ENCODE measurements at places on chromosomes 13 and 19.
A peak's percentile ranks its signal among the peaks of the same experiment; 100 is the strongest.

DNA sequence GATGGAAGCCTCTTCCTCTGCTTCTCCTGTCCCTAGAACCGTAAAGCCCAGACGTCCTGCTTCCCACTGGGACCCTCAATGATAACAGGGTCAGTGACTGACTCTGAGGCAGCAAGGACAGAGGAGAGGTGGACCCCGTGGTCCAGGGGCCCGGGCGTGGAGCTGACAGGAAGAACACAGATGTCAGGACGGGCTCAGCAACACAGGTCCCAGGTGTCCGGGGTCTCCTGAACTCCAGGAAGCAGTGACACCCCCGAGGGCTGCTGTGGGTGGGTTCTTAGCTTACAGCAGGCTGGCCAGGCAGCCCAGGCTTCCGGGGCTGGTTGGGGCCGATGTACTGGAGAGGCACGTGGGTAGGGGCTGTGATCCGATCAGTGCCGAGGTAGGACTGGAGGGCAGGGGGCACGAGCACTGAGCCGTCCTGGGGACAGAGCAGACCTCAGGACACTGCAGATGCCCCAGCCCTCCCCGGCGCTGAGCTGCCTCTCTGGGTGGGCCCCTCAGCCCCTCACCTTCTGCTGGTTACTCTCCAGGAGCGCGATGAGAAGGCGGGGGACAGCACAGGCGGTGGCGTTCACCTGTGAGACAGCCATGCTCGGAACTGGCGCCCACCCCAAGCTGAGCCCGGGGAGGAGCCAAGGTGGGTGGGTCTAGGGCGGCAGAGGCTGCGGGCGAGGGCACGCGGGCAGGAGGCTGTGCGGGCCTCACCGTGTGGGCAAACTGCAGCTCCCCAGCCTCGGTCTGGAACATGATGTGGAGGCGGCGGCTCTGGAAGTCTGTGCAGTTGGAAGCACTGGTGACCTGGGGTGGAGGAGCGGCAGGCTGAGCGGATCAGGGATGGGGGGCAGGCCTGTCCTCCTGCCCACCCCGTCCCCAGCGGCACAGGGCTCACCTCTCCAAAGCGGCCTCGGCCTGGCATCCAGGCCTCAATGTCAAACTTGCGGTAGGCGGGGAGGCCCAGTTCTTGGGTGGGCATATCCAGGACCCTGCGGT is 3.6 kb upstream of the CCER2 start:
- DNase-seq = no peak

DNA sequence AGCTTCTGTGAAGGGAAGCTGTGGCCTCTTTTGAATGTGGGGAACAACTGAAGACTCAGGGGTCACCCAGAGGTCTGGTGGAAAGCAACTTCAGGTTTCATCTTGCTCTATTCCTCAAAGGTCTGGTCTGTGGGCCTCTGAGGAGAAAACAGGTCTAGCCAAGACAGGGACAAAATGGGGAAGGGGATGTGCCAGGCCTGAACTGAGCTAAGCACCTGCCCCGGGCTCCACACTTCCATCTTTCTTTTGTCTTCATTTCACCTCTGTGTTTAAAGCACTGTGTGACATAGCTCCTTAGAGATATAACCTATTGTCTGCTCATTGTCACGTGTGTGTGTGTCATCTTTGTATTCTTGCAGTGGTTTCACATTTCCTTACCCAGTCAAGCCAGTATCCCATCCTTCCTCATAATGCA is 19.9 kb upstream of the GDF15 start:
- peak; percentile 17 for DNase-seq

DNA sequence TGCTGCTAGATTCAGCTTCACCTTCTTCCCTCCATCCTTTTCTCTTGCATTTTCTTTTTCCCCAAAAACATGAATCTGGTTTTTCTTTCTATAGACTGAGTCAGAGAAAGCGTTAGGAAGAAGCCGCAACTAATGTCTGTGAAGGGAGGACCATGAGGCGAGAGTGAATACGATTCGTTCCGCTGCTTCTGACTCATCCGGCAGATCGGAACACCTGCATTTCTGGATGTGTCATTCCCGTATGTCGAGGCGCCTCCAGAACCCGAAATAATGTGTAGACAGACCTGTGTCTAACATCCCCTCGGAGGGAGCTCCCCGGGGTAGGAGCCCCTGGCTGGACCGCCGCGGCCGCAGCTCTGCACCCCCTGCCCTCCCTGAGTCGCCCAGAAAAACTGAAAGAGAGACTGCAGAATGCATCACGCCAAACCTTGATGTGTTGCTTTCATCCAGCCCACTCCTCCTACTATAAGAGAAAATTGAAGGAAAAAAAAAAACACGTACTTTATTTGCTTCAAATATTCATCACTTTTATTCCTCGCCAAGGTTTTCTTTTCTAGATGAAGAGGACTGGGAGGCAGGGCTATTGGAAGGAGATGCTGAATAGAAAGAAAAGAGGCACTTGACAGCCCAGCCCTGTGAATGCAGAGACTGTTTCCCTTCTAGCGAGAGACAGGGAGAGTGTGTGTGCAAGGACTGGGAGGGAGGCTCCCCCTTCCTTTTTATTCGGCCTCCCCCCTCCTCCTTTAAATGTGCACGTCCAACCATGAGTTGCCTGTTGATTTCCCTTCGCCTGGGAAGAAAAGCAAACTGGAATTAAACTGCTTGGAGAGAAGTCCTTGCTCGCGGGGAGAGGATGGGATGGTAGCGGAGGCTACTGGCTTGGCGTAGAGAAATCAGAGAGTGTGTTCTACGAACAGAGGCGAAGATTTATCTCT is 616 bp upstream of the PCDH17 start:
- DNase-seq = peak; percentile 65

DNA sequence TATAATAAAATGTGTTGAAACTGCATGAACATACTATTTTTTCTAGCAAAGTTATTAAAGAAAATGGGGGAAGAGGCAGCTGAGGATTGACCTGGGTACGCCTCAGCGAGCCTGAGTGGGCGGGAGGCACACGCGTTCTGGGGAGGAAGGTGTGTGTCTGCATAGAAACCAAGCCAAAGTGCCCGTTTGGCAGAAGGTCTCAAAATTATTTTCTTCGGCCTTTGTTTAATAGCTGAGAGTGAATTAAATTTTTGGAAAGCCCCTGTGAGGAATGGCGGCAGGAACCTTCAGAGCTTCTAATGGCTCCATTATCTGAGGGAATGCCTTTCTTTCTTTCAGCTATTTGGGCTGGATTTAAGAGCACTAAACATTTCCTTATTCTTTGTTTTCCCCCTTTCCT is 5.2 kb downstream of the ZIC2 start:
- peak; percentile 78 for DNase-seq

DNA sequence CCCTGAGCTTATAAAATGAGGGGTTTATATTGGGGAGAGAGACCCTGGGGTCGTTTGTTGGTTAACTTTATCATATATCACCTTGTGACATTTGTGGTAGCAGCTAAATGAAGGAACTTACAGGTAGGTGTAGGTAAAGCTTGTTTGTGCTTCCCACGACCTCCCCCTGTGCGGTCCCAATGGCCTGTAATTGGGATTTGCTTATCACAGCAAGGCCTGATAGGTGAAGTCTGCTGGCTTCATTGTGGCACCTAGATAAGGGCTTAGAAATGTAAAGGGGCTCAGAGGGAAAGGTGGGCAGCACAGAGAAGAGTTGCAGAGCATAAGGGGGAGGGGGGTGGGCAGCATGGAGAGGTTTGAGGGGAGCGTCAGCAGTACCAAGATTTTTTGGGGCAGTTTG is 35.5 kb upstream of the MLNR start:
- no peak for DNase-seq

DNA sequence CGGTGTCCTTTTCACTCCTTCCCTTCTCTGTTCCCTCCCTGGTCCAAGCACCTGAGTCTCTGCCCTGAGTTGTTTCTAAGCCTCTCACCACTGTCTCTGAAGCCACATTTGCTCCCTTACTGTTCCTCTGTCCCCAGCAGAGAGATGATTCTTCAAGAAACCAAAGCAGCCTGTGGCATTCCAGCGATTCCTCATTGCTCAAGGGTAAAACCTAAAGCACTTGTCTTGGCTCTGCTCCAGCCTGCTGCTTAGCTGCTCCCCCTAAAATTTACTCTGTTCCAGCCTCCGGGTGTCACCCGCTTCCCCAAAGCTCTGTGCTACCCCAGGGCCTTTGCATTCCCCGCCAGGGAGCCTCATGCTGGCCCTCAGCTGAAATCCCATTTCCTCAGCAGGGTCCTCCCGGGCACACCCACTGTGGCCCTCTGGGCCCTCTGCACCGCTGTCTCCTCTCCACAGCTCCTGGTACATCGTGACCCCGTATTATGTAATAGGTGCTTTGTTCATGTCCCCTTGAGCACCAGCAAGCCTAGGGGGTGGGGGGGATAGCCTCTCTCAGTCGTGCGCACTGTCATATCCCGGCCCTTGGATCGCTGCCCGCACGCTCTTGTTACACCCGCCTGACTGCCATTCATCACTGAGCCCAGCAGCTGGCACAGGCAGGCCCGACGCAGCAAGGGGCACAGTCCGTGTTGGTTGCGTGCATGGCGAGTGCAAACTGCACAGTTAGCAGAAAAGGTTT is 15.8 kb downstream of the TECR start:
- no peak for DNase-seq

DNA sequence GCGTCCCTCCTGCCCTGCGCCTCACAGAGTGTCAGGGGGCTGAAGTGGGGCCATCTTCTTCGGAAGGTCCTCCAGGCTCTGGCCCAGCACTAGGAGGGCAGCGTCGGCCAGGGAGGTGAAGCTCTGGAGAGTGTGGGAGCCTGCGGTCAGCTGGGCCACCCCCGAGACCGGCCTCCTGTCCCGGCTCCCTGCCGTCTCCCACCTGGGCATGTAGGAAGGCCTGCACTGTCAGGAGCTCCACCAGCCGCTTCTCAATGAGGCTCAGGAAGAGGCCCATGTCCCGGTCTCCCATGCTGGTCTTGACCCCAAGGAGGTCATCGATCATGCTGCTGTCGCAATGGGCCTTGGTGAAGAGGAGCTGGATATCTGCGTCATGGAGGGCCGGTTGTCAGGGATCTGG is 27.4 kb upstream of the EMP3 start:
- DNase-seq = no peak

GRCh38 chr19:35430409-35431144 is 17.5 kb upstream of the FFAR2 start:
- DNase-seq = no peak

- peak; percentile 83 for DNase-seq
Observed at GRCh38 chr13:65826657-65827056, 1403.5 kb downstream of the PCDH9 start.

GRCh38 chr19:50377517-50377916 is 1.3 kb downstream of the NR1H2 start:
- DNase-seq = no peak

DNA sequence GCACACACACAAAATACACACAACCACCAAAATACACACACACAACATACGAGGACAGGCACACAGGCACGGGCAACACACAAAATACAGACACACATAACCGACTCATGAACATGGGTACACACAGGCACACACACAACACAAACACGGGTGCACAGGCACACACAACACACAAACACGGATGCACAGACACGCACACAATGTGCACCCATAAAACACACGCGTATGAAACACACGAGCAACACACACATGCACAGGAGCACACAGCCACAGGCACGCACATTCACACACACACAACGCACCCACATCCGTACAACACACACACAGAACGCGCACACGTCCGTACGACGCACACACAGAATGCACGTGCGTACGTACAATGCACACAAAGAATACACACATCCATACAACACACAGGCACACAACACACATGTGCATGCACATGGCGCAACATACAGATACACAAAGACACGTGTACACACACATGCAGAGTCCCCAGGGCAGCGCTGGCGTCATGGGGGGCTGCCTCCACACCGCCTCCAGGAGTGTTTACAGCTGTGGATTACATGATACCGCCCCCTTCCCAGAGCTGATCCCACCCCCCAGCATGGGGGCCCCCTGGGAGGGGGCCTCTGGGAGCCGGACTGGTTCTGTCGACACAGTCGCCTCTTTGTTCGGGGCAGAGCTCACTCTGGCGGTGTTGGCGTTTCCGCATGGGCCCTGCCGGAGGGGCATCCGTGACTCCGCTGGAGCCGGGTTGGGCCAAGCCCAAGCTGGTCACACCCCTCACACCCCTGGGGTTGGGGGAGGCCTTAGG is 2.9 kb downstream of the SBNO2 start:
- DNase-seq = peak; percentile 41

- no peak for DNase-seq
Observed at GRCh38 chr19:36838784-36839324, 667 bp upstream of the ZNF790 start.

DNA sequence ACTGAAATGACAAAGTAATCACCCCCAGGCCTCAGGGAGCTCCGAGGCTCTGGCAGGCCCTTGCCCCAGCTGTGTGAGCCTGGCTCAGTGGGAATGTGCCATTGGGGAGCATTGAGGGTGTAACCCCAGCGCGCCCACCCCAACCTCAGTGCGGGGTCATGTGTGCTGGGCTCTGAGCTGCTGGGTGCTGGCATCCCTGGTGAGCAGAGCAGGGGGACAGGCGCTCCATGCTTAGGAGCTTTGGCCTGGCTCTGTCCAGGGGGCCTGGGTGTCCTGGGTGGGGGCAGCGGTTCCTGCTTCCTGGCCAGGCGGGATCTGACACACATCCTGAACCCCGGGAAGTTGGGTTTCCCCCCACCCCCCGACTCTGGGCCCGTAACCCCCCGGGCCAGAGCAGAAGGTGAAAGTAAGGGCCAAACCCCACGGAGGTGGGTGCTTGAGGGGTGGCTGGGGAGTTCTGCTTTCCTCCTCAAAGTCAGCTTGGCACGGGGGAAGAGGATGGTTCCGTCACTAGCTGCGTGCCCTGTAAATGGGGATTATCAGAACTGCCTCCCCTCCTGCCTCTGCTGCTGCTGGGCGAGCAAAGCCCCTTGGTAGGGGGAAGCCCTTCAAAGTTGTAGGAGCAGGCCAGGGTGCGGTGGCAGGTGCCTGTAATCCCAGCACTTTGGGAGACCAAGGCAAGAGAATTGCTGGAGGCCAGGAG is 1.7 kb downstream of the LRP3 start:
- no peak for DNase-seq

- DNase-seq = no peak
Observed at GRCh38 chr13:104843401-104843800, 1692.1 kb downstream of the EFNB2 start.

DNA sequence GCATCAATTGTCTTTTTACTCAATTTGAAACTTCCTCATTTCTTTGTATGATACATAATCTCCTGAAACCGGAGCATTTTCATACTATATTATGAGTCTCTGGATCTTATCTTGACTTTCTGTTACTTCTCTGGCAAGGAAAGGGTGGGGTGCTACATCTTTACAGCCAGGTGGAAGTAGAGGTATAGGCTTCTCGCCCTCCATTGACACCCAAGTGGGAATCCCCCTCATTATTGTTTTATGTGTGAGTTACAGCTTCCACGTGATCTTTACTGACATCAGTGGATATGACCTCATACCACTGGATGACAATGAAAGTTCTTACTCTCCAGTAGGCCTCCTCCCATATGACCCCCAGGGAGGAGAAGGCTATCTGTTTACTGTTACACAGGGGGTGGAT is 262.1 kb upstream of the DACH1 start:
- DNase-seq = no peak

GRCh38 chr13:104553186-104553585 is 1487.0 kb upstream of the SLC10A2 start:
- no peak for DNase-seq

DNA sequence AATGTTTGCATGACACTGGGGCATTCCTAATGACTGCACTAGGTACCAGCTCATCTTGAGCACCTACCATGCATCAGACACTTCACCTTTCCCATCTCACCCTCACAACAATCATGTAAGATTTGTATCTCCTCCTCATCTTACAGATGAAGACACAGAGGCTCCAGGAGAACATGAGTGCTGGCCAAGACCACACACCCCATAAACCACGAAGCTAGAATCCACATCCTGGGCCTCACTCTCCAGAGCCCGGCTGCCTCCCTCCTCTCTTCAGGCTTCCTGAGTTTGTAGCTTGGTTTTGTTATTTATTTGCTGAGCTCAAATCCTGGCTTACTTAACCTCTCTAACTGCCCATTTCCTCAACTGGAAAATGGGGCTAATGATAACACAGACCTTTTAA is 25.9 kb downstream of the FAM216B start:
- DNase-seq = no peak

Measured in NCI-H146 (cell line).